Daoy (cell line): ENCODE measurements at places on chromosomes 5 and 9. TPM values are rescaled to one million over a fixed set of nuclear protein-coding genes. Genes with fewer than 3 reads are reported as not detected.

DNA sequence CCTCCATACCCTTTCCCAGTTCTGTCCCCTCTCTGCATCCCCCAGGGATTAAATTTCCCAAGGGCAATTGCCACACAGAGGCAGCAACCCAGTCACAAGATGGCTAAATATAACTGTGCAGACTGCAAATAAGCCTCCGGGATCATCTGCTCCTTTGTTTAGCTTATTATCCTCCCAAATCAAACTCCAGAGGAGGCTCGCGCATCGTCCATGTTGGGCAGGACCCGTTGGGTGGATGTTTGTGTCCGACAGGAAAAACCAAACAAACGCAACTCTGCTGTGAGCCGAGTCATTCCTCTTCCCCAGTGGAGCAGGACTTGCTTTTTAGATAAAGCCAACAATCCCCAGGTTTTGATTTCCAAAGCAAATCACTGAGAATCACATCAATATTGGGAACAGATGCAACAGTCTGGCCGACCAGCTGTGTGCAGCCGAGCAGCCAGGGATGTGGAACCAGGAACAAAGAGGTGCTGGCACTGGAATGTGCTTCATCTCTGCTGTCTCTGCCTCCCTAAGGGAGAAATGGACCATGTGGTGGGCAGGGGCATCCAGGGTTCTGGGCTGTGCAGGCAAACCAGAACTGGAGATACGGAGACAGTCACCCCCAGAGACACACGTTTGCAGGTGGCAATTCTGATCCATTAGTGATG is 89.8 kb downstream of the PTTG1 start:
- no peak for DNase-seq

- DNase-seq, result peak; percentile 78
These were observed 66.0 kb downstream of the HMCN2 start for GRCh38 chr9:130331573-130331972.

- no peak for DNase-seq
These were observed 22.5 kb upstream of the JAKMIP2 start for GRCh38 chr5:147805030-147805454.

GRCh38 chr9:69357030-69357775 is 32.2 kb downstream of the ENTREP1 start:
- DNase-seq, result no peak

GRCh38 chr9:3646226-3646625 is 120.4 kb upstream of the RFX3 start:
- DNase-seq, result no peak

DNA sequence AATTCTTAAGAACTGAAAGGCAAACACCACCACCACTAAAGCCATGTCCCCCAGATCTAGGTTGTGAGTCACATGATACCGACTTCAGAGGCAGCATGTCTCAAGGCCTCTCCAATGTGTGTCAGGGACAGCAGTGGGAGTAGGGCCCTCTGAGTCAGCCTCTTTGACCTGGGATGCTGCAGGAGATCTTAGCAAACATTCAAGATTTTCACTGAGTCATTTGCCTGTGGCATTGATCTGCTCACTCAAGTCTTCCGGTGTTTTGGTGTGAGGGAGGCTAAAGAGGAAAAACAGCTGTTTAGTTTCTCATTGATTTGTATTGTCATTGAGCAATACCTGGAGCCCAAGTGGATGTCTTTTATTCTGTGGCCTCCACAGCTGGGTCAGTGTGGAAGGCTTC is 36.1 kb downstream of the TMC1 start:
- DNase-seq, result peak; percentile 95

DNA sequence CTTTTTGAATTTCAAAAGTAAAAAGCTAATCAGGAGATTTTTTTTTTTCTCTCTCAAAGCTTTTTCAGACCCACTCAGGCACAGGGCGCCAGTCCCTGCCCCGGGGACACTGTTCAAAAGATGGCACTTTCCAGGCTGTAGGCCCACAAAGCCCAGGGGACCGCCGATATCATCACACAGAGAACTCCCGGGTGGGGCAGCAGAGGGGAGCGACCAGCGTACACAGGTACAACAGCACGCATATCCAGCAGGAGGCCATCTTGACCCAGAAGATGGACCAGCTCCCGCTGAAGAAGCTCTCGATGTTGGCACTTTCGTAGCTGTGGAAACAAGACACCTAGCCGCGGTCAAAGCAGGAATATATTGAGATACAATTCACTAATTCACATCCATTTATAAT is 108.3 kb downstream of the THBS4 start:
- no peak for DNase-seq

- no peak for DNase-seq
These were observed 2.4 kb downstream of the SOWAHA start for GRCh38 chr5:132815454-132815853.

DNA sequence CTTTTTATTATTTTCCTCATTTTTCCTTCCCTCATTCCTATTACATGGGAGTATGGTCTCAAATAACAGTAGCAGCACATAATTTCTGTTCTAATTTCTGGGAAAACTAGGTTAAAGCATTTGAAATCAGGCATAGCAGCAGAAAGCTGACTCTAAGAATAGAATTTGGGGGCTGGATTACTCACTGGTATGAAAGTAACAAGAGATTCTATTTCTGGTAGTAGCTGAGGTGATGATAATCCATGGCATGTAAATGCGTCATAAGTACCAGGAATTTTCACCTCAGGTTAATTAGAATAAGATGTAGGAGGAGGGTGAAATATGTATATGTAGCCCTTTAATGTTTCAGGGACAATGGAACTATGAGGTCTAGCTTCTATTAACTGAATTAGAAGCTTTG is 662.0 kb downstream of the PTPRD start:
- DNase-seq, result no peak

DNA sequence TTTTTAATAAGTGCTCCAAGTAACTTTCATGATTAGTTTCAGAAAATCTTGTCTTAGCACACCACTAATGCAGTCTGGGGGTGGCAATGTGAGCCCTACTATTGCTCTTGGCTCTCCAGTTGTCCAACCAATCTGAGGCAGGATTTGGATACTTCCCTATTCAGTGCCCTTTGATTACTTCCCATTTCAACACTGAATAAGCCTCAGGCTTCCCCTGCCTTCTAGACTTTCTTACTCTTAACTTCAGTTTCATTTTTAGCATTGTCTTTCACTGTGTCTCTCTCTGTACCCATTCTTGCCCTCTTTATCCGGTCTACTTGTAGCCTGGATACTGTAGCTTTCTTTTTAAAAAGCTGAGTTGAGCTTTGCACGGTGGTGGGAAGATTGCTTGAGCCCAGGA is 186.1 kb downstream of the C9orf152 start:
- no peak for DNase-seq

- no peak for DNase-seq
These were observed 970 bp upstream of the FUT7 start for GRCh38 chr9:137032858-137033257.

DNA sequence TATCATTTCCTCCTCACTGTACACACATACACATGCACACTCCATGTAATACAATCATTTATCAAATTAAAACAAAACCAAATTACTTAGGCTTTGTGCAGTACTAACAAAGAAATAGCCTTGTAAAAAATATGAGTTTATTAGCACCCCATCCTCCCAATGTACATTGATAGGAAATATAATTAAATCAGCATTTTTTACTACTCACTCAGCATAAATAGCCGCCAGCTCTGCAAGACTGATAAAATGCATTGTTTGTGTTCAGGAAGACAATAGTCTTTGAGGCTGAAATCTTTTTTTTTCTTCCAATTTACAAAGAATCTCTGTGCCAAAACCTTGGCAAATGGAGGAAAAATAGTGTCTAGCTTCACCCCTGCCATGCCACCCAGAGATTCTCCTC is 497.6 kb upstream of the ADAMTS16 start:
- DNase-seq, result no peak

DNA sequence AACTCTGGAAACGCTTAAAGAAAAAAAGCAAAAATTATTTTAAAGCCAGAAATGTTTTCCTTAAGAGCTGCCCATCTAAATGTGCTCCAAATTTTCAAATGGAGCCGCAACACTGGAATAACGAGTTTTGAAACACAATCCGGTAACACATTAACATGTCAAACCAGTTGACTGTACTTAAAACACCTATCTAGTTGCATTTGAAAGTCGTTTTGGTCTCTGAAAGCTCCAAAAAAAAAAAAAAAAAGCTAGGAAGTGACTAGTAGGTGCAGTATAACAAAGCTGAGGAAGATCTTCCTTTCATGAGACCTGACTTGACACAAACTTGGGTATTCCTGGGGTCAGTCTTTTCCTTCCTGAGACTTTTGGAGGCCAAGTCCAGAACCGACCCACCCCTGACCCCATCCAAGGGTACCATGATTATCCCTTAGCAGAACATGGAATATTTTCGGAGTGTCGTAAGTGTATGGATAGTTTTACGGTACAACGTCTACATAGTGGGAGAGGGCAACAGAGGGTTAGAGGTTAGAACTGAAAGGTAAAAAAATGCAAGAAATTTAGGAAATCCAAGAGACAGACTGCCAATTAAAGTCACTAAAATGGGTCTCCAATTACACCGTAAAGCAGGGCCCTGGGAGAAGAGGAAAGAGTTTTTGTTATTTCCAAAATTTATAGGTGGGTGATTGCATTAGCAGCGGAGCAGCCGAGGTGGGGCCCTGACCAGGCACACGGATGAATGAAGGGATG is 812 bp downstream of the CETN3 start:
- no peak for DNase-seq

GRCh38 chr9:125772740-125773139 is 25.6 kb downstream of the PBX3 start:
- DNase-seq, result no peak

GRCh38 chr5:158064334-158065123 is 205.6 kb upstream of the CLINT1 start:
- no peak for DNase-seq

DNA sequence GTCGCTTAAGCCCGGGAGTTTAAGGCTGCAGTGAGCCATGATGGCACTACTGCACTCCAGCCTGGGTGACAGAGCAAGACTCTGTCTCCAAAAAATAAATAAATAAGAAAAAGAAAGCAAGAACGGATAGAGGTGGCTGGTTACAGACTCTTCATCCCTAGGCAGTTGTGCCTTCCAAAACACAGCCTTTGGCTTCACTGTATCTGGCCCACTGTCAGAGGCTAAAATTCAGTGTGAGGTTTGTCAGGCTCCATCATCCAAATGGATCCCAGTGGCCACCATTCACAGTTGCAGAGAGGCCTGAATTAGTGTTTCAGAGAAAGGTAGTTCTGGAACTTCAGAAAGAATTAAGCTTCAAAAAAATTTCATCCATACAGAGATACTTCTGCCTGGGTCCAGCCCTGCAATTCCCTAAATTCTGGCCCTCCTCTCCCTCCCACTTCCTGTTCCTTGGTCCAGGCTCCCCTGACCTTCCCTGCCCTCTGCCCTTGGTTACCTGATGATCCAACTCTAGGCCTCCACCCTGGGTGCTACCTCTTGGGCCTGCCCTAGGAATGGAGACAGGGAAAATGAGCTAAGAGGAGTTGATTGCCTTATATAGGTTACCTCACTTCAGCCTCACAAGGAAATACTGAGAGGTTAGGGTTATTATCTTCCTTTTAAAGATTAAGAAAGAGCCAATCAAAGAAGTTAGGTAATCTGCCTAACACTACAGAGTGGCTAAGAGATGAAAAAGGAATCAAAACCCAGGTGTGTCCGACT is 97.2 kb upstream of the SLC44A1 start:
- DNase-seq, result no peak

- DNase-seq, result no peak
These were observed 72.6 kb downstream of the ERMP1 start for GRCh38 chr9:5760338-5760737.

GRCh38 chr9:121499427-121500164 is at the start of gene GGTA1:
GGTA1 (minus strand) TSS chr9:121499844; CDS start chr9:121467922, 31,922 bp downstream.
- DNase-seq, result peak; percentile 63

GRCh38 chr5:74392711-74393351 is 247.7 kb downstream of the ENC1 start:
- peak; percentile 29 for DNase-seq

- DNase-seq, result no peak
These were observed 50.0 kb upstream of the ORM1 start for GRCh38 chr9:114272739-114273431.

DNA sequence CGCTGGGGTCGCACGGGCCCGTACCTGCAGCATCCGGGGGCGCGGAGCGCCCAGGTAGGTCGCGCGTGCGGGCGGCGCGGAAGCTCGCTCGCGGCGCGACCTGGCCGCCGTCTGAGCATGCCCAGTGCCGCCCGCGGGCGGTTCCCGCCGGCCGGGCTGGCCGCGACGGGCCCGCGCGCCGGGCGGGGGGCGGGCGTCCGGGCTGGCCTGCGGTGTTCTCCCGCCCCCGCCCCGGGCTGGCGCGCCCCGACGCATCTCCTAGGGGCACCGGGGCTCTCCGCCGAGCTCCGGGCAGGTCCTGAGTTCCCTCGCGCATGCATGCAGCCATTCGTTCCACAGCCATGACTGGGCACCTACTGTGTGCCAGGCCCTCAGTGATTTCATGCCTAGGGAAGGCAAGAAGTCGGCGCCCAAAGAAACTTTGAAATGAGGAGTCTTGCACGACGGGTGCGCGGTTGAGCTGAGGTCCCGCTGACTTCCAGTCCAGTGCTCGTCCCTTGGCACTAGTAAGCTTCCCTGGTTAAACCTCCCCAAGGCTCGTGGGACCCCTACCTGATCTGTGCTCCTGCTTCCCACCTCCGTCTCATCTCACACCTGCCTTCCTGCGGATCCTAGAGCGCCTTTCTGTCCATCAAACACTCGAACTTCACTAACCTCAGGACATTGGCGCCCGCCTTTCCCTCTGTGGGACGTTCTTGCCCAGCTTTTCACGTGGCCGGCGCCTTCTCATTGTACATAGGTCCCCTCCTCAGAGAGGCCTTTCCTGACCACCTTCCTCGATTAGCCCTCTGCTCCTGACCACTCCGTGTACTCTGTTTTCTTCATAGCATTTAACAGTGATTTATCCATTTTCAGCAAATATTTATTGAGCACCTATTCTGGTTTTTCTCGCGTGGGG is at the start of gene PTPN3:
Gene PTPN3 (minus strand): TSS at position 113 of the 898 bp plus-strand sequence. CDS start 34,873 bp downstream, outside the sequence.
- DNase-seq, result peak; percentile 65

Gene FAM200C
- total RNA-seq, result 8.5 and 10.3 TPM in 2 replicates

Gene SPINK6
- not detected in 2 replicates for total RNA-seq

Gene SAPCD2
- total RNA-seq, result 69.8 and 86.6 TPM in 2 replicates

Gene ZDHHC21
- total RNA-seq, result 3.4 and 4.9 TPM in 2 replicates

Gene CENPK
- total RNA-seq, result 42.2 and 105 TPM in 2 replicates

Gene FBP1
- not detected in 2 replicates for total RNA-seq

Gene GARNL3
- 3.5 and 14.0 TPM in 2 replicates for total RNA-seq

Gene NRARP
- total RNA-seq, result 3.5 and 10.0 TPM in 2 replicates

Gene SLC23A1
- total RNA-seq, result not detected in 2 replicates

Gene ISL1
- 2.7 and 7.1 TPM in 2 replicates for total RNA-seq

Gene NMUR2
- 0.30 TPM in 1 of 2 replicates, not detected in the other for total RNA-seq

Gene TAF11L10
- not detected in 2 replicates for total RNA-seq

Gene TTC39B
- 0.51 and 2.4 TPM in 2 replicates for total RNA-seq
